ENCODE measurements at places on chromosomes 7 and 10.

- no peak overlapping the region for H3K27ac ChIP-seq
- H3K27me3 ChIP-seq: no peaks in the 10 kb centered on the region
- no peak overlapping the region for H3K4me3 ChIP-seq
- peaks cover 3% of the 10 kb centered on the region for H3K4me1 ChIP-seq
- H3K36me3 ChIP-seq: no peaks in the 10 kb centered on the region
Measured at GRCh38 chr7:132290021-132290420, 286.2 kb downstream of the PLXNA4 start.

- no peak overlapping the region for H3K27ac ChIP-seq
- H3K36me3 ChIP-seq: no peaks in the 10 kb centered on the region
- H3K27me3 ChIP-seq: no peaks in the 10 kb centered on the region
- H3K4me1 ChIP-seq: peaks cover 4% of the 10 kb centered on the region
- peak; percentile 90 for DNase-seq
- no peak overlapping the region for H3K4me3 ChIP-seq
Measured at GRCh38 chr10:46033602-46034011, 3.2 kb upstream of the NCOA4 start.

- no peaks in the 10 kb centered on the region for H3K27me3 ChIP-seq
- H3K36me3 ChIP-seq: peaks cover 57% of the 10 kb centered on the region
- no peak overlapping the region for H3K4me3 ChIP-seq
- peaks cover 8% of the 10 kb centered on the region for H3K4me1 ChIP-seq
- DNase-seq: no peak
Measured at GRCh38 chr10:97748116-97748515, 11.2 kb downstream of the ZFYVE27 start.

- H3K4me3 ChIP-seq: no peak overlapping the region
- peaks cover 16% of the 10 kb centered on the region for H3K4me1 ChIP-seq
- no peak overlapping the region for H3K27ac ChIP-seq
- H3K27me3 ChIP-seq: no peaks in the 10 kb centered on the region
Measured at GRCh38 chr7:886626-887487, 10.5 kb downstream of the GET4 start.

GRCh38 chr7:154984601-154985188, 18.2 kb downstream of the PAXIP1 start:
- no peaks in the 10 kb centered on the region for H3K27me3 ChIP-seq
- DNase-seq: no peak
- H3K4me1 ChIP-seq: no peaks in the 10 kb centered on the region
- no peak overlapping the region for H3K27ac ChIP-seq

GRCh38 chr7:47226696-47227095, 355.2 kb downstream of the TNS3 start:
- no peak for DNase-seq
- no peaks in the 10 kb centered on the region for H3K36me3 ChIP-seq
- no peaks in the 10 kb centered on the region for H3K27me3 ChIP-seq

DNA sequence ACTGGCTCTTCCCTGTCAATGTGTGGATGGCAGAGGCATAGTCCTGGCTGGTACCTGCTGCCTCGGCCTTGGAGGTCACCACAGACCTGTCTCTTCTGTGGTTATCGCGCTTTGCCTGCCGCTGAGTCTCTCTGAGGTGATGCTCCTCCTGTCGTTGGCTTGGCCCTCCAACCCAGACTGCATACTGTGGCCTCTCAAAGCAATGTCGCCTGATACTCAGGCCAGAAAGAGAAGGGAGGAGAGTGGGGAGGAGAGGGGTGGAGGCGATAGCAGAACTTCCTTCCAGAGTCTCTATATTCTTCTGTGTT, 133.2 kb upstream of the KCNMA1 start:
- no peak for DNase-seq
- peaks cover 3% of the 10 kb centered on the region for H3K4me1 ChIP-seq
- H3K27ac ChIP-seq: no peak overlapping the region
- no peak overlapping the region for H3K4me3 ChIP-seq
- H3K27me3 ChIP-seq: no peaks in the 10 kb centered on the region

- no peak overlapping the region for H3K27ac ChIP-seq
- no peak overlapping the region for H3K4me3 ChIP-seq
- peak; percentile 84 for DNase-seq
- H3K27me3 ChIP-seq: no peaks in the 10 kb centered on the region
- H3K4me1 ChIP-seq: peaks cover 1% of the 10 kb centered on the region
- H3K36me3 ChIP-seq: no peaks in the 10 kb centered on the region
Measured at GRCh38 chr10:4678023-4678950, 147.7 kb upstream of the AKR1E2 start.

DNA sequence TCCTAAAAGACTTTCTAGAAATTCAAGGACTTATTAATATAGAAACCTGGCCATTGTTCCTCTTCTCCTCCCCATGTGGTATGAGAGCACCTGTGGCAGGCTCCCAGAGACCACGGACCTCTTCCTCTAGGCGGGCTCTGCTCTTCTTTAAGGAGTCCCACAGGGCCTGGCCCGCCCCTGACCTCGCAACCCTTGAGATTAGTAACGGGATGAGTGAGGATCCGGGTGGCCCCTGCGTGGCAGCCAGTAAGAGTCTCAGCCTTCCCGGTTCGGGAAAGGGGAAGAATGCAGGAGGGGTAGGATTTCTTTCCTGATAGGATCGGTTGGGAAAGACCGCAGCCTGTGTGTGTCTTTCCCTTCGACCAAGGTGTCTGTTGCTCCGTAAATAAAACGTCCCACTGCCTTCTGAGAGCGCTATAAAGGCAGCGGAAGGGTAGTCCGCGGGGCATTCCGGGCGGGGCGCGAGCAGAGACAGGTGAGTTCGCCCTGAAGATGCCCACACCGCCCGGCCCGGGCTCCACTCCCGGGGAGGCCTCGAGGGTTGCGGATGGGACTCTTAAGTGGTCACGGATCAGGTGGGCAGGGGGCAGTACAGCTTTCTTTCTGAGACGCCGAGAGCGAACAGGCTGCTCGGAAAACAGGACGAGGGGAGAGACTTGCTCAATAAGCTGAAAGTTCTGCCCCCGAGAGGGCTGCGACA, at the start of gene SLC26A4:
Gene SLC26A4 (plus strand): TSS at position 448 of the 700 bp plus-strand sequence. CDS start 814 bp downstream, outside the sequence.
- peaks cover 16% of the 10 kb centered on the region for H3K4me1 ChIP-seq
- H3K27me3 ChIP-seq: peaks cover 26% of the 10 kb centered on the region

DNA sequence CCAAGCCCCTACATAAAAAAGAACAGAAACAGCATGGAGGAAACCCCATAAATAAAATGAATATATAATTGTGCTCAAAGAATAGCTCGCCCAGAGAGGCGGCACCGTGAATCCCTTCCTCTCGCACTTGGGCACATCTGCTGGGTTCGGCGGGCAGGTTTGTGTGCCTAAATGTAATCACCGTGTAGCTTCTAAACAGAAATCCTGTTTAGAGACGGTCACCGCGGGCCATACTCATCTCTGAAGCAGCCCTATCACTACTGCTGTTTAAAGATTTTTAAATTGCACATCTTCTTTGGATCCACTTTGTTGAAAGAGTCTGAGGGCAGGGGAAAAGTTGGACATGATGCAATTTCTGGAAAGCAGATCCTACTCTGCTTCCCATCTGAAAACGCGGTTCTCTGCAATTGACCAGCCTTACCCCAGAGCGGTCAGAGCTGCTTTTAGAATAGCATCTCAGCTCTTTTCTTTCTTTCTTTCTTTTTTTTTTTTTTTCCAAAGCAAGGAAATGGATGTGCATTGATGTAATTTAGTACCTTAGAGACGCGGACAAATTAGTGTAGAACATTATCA, 6.4 kb downstream of the DRGX start:
- no peak for DNase-seq
- no peak overlapping the region for H3K4me3 ChIP-seq
- H3K27ac ChIP-seq: no peak overlapping the region
- peaks cover 41% of the 10 kb centered on the region for H3K27me3 ChIP-seq

- DNase-seq: no peak
- H3K27me3 ChIP-seq: peaks cover 7% of the 10 kb centered on the region
- H3K4me1 ChIP-seq: peaks cover 18% of the 10 kb centered on the region
Measured at GRCh38 chr7:74030861-74031260, 2.9 kb downstream of the ELN start.

DNA sequence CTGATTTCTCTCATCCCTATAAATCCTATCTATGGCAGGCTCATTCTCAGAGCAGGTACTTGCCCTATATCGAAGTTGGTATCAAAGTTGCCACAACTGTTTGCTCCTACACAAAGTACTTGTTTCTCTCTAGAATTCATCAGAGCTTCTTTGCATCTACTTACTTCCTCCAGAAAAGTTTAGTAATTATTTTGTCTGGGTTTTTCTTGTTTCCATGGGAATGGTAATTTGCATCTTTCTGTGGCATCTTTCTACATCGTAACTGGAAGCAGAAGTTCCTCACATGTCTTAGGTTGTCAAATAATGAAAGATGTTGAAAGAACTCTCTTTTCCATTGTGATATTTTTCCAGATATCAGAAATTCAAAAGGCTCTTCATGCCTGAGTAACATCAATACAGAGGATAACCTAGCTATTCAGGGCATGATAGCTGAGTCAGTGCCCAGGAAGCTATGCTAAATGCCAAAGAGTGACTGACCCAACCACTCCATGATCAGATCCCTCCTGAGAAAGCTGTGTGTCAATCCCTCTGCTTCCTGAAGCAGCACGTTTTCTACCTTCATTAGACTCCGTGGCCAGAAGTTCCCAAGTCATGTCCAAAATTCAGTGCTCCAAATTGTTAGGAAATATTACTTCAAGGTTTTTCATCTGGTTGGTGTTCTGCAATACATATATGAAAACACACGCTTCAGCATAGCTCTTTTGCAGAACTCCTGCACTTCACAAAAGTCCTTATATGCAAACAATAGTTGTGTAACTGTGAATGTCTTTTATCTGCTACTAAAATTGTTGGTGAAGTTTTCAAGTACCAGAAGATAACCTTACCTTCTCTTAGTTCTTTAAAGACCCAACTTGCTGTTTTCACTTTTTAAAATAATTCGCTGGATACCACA, 216.5 kb downstream of the VTI1A start:
- no peaks in the 10 kb centered on the region for H3K27me3 ChIP-seq
- H3K27ac ChIP-seq: peak overlapping the region; percentile 59

- no peak overlapping the region for H3K27ac ChIP-seq
- H3K4me3 ChIP-seq: no peak overlapping the region
- peaks cover 79% of the 10 kb centered on the region for H3K36me3 ChIP-seq
Measured at GRCh38 chr7:98289333-98289875, 7.9 kb downstream of the BRI3 start.

GRCh38 chr10:11602919-11603523, 8.4 kb downstream of the USP6NL start:
- H3K27ac ChIP-seq: no peak overlapping the region
- peak; percentile 75 for DNase-seq
- no peaks in the 10 kb centered on the region for H3K36me3 ChIP-seq
- H3K4me3 ChIP-seq: no peak overlapping the region

DNA sequence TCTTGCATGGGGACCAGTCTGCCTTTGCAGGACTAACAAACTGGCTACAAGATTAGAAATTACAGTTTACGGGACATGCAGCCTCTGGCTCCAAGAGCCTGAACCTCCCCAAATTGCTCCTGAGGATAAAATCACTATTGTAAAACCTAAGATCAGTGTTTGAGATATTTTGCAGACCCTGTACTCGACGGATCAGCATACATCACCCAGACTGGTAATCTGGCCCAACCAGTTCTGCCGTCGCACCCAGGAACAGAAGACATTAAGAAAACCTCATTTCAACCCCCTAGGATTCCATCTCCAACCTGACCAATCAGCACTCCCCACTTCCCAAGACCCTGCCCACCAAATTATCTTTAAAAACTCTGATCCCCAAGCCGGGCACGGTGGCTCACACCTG, 27.1 kb upstream of the DNMBP start:
- no peak for DNase-seq
- no peak overlapping the region for H3K27ac ChIP-seq
- H3K36me3 ChIP-seq: no peaks in the 10 kb centered on the region
- peaks cover 4% of the 10 kb centered on the region for H3K4me1 ChIP-seq
- no peak overlapping the region for H3K4me3 ChIP-seq
- no peaks in the 10 kb centered on the region for H3K27me3 ChIP-seq

DNA sequence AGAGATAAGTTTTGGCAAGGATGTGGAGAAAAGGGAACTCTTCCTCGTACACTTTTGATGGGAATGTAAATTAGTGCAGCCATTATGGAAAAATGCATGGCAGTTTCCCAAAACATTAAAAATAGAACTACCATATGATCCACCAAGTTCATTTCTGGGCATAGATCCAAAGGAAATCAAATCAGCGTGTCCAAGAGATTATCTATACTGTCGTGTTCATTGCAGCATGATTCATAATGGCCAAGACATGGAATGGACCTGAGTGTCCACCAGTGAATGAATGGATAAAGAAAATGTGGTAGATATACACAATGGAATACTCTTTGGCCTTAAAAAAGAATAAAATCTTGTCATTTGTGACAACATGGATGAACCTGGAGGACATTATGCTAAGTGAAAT, 70.3 kb upstream of the RSU1 start:
- H3K36me3 ChIP-seq: no peaks in the 10 kb centered on the region
- H3K4me3 ChIP-seq: no peak overlapping the region
- no peaks in the 10 kb centered on the region for H3K27me3 ChIP-seq
- H3K4me1 ChIP-seq: peaks cover 10% of the 10 kb centered on the region
- peak; percentile 65 for DNase-seq

DNA sequence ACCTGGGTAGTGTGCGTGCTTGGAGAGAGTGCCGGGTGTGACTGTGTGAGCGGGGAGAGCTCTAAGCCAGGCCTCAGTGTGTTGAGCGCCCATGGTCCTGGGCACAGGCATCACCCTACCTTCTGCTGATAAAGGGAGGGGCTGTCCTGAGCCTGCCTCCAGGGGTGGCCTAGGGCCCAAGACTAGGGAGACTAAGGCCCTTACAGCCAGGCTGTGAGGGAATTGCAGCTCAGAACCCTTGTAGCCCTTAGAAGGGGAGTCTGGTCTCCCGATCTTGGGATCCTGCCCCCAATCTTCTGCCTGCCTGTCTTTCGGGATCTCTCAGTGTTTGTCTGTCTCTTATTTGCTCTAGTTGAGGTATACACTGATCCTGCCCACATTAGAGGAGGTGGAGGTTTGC, 41.2 kb downstream of the PAX2 start:
- no peak overlapping the region for H3K4me3 ChIP-seq
- H3K27me3 ChIP-seq: peaks cover 93% of the 10 kb centered on the region
- H3K4me1 ChIP-seq: no peaks in the 10 kb centered on the region
- H3K36me3 ChIP-seq: no peaks in the 10 kb centered on the region

DNA sequence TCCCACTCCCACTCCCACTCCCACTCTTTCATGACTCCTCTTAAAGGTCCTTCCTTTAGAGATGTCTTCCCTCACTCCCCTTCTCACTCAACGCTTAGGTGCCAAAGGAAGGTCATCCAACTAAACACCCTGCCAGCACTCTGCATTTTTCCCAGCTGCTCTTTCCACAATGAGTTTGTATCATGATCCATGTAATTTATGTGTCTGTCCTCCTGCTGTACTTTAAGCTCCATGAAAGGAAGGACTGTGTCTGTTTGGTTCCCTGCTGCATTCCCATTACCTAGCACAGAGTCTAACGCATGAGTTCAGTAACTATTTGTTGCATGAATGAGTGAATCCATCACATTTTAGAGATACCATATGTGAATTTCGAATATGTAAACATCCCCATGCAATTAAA, 252.7 kb downstream of the KIF20B start:
- DNase-seq: no peak
- H3K27me3 ChIP-seq: no peaks in the 10 kb centered on the region
- H3K36me3 ChIP-seq: no peaks in the 10 kb centered on the region
- no peaks in the 10 kb centered on the region for H3K4me1 ChIP-seq
- H3K27ac ChIP-seq: no peak overlapping the region
- no peak overlapping the region for H3K4me3 ChIP-seq
